ENCODE measurements at places on chromosomes 6 and 20.

DNA sequence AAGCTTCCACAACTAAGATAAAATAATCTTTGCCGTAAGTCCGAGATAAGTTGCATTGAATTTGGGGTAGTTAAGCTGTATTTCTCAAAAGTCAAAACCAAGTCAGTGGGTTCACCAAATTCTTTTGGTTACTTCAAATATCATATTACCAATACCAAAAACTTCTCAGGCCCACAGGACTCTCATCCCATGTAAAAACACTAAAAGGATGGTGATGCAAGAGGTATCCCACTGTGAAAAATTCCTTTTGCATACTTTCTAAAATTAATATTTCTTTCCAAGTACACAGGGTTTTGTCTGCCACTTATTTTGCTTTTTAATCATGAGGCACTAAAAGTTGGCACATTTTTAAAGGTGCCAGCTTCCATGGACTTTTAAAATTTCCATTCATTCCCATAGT is 151.3 kb downstream of the GJA10 start:
- no peak for DNase-seq

GRCh38 chr6:36113703-36114102 is 16.6 kb upstream of the MAPK13 start:
- no peak for DNase-seq

DNA sequence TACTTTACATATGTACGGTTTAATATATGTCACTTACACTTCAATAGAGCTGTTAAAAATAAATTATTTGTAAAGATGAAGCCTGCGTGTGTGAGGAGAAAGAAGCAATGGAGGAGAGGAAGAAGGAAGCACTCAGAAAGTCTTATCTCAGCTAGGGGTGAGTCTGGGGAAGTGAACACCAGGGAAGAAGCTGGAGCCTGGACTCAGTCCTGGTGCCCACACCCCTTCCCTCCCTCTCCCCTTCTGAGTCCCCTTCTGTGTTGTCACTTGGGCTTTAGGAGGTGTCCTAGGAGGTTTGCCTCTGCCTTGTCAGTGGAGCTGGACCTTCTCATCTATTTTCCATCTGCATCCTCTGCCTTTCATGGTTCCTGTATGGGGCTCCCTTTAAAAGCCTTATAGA is 1.9 kb downstream of the SIRPB2 start:
- DNase-seq, result no peak

DNA sequence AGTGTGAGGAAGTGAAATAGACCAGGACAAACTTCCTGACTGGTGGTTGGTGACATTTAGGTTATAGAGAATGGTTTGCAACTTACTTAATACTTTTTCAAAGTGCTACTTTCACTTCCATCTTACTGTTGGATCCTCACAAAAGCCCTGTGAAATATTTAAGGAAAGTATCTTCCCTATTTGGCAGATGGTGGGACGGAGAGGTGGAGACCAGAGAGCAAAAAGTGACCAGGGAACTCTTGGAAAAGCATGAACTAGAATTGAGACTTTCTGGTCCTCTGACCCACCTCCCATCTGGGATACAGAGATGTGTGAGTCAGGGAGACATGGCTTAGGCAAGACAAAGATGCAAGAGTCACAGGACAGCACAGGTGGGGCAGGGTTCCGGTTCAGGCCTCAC is 3.0 kb downstream of the TRIM10 start:
- DNase-seq, result no peak

GRCh38 chr6:92559003-92559402 is 860.4 kb downstream of the EPHA7 start:
- DNase-seq, result no peak

- no peak for DNase-seq
Measured at GRCh38 chr20:37303637-37304036, 14.2 kb downstream of the MANBAL start.

DNA sequence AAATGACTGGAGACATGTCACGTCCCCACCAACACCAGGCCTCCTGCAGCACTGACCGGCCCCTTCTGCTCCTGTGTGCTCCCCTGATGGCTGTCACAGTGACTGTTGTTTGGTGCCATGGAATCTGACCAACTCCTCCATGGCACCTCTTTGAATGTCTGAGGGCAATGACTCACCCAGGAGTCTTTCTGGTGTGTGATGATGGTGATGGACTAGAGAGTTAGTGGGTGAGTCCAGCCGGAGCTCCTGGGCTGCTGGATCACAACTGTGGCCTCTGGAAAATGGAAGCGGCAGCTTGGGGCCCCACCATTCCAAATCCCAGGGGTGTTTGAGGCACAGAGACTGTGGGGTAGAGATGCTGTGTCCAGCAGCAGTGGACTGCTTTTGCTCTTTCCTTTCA is 133.3 kb downstream of the TFAP2C start:
- no peak for DNase-seq

DNA sequence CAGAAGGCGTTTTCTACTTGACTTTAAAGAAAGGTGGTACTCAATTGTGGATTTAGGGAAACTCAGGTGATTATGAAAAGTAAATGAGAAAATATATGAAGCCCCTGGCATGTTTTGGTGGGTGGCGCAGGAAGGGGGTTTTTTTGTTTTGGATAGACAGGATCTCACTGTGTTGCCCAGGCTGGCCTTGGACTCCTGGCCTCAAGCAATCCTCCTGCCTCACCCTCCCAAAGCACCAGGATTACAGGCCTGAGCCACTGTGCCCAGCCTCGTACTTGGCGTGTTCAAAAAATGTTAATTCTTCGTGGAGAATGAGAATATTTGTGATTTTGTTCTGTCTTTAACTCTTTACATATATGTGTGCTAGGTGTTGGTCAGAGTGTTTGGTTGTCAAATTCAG is 32.1 kb upstream of the C20orf144 start:
- no peak for DNase-seq

DNA sequence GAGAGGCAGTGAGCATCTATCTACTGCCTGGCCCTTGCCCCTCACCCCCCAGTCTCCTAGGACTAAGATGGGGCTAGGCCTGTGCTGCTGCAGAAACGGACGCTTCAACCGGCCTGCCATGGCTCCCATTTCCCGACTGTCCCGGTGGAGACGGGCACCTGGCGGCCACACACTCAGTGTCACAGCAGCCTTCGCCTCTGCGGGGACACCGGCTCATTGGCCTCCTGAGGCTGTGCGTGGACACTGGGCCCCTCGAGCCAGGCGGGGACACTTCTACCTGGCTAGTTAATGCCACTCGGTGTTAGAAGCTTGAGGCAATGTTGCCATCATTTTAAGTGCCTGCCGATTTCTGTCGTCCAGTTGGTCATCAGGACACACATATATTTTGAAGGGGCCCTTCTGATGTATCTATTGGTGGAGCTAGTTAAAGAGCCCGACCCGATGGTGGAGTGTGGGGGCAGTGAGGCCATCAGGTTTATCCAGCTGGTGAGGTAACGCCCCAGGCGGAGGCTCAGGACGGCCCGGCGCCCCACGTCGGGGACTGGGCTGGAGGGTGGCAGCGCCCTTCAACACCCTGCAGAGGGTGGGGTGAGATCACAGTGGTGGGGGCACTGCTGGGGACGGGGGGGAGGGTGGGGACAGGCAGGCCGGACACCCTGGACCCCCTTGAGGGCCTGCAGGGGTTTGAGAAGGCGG is 58.9 kb upstream of the GATA5 start:
- DNase-seq, result no peak

DNA sequence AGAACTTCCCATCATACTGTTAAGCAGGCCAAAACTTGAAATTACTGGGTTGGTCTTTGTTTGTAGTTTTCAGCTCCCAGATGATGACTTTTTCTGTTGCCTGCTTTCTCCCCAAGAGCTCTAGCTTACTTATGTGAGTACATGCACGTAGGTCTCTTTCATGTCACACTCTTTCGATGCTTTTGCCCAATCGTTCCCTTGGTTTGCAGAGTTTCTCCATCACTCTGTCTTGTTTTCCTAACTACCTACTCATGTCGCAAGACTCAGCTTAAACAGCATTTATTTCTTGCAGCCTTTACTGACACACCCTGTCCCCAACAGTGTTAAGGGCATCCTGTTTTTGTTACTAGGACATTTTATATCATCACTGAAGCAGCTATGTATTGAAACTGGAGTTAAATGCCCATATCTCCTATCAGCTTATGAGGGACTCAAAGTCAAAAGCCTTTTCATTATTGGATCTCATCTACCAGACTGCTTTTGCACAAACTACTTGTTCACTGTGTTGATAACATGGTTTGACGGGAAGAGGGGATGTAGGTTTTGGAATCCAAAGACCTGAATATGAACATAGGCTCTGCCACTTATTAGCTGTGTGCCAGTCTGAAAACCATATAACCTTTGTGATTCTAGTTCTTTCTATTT is 2.9 kb downstream of the ARG1 start:
- DNase-seq, result no peak

- DNase-seq, result peak; percentile 69
Measured at GRCh38 chr6:127464881-127465459, 5.8 kb upstream of the KIAA0408 start.

DNA sequence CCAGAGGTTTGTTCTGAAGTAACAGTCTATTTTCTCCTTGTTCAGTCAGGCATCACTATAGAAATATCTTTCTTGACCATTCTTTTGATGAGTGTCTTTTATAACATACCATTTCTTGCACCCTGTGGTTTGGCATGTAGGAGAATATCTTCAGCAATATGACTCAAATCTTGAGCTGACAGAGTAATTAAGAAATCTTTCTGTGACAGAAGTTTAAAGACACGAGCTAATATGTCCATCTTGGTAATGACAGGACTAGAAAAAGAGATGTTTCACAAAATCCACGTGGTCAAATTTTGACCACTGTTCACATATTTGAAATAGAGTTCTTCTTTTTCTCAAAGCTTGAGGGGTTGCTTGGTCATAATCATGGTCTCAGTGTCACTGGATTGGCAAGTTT is 149.9 kb downstream of the MYB start:
- DNase-seq, result no peak

GRCh38 chr20:56565511-56565910 is 32.5 kb downstream of the FAM209B start:
- no peak for DNase-seq

DNA sequence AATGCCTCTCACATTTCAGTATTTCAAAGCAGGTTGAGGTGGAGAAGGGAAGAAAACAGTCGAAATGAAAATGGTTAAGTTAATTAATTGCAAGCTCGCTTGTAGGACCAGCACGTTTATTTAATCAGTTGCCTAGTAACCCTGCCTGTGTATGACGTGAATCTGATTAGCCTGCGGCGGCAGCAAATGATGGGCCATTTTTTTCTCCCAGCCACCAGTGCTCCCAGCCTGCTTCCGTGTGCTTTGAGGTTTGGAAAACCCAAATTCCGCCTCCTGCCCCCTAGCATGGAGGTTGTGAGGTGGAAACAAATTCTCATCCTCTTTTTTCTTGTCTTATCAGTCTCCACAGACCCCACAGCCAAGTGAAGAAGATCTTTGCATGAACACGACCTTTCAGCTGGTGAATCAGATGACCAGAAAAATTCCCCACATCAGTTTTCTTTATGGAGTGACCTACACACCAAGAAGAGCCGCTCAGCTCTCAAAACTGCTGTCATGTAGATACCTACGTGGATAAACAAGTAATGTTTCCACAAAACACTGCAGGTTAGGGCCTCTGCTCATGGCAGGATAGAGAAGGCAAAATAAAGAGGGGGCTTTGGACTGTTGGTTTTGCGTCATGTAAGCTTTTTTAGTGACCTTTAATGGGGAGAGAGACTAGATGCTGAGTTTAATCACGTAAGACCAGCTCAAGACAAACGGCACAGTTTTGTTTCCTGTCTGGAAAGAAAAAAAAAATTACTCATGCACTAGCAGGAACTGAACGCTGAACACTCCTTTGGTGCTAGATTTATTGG is 572.9 kb upstream of the NOX3 start:
- DNase-seq, result no peak

- no peak for DNase-seq
Measured at GRCh38 chr20:13442986-13443385, 195.7 kb downstream of the TASP1 start.

DNA sequence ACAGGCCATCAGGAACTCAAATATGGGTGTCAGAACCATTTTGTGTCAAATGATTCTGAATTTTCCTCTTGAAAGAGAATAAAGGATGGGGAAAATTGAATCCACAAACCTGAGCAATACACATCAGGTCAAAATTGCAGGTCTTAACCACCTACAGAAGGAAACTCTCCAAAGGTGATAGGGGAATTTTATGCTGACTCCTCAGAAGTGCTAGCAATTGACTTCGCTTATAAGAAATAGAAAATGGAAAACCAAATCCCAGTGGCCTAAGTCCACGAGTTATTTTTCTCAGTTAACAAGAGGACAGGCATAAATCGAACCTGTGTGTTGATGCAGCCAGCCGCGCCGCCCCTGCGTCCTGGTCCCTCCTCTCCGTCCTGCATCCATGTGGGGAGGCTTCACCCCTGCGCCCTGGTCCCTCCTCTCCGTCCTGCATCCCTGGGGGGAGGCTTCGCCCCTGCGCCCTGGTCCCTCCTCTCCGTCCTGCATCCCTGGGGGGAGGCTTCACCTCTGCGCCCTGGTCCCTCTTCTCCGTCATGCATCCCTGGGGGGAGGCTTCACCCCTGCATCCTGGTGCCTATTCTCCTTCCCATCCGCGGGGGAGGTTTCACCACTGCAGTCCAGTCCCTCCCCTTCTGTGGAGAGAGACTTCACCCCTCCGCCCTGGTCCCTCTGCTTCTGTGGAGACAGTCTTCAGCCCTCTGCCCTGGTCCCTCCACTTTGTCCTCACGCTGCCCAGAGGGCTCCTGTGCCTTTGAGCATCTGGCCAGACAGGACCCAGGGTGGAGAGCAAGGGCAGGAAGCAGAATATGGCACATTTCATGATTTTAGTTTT is 230.3 kb downstream of the SMOC2 start:
- no peak for DNase-seq

- DNase-seq, result no peak
Measured at GRCh38 chr6:11553824-11554223, 16.3 kb downstream of the TMEM170B start.

All from hindlimb muscle (tissue), 1 donor.